Kidney glomerular epithelial cell (primary cell): ENCODE measurements at places on chromosomes 5 and 9.

- no peak for DNase-seq
Observed at GRCh38 chr9:92650296-92650695, 19.6 kb downstream of the IPPK start.

- peak; percentile 56 for DNase-seq
Observed at GRCh38 chr9:38371495-38371894, 21.0 kb upstream of the ALDH1B1 start.

DNA sequence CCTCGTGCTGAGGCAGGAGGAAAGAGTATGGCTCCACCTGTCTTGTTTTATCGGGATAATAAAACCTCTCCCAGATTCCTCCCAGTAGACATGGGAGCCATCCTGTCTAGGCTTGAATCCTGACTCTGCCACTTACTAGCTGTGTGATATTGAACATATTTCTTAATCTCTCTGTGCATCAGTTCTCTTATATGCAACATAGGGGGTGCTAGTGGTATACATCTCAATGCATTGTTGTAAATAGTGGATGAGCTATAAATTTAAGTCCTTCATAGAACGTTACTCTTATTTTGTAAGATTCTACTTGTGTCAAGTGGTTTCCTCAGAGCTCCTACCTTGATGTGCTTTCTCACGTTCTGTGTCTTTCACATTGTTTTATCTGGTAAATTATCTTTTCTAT, 417.7 kb upstream of the POU5F2 start:
- DNase-seq: no peak

- DNase-seq: peak; percentile 33
Observed at GRCh38 chr9:5608298-5609225, 20.3 kb upstream of the RIC1 start.

GRCh38 chr5:4188704-4189103, 593.1 kb downstream of the IRX1 start:
- DNase-seq: no peak

GRCh38 chr5:5042806-5043205, 97.3 kb upstream of the ADAMTS16 start:
- no peak for DNase-seq

DNA sequence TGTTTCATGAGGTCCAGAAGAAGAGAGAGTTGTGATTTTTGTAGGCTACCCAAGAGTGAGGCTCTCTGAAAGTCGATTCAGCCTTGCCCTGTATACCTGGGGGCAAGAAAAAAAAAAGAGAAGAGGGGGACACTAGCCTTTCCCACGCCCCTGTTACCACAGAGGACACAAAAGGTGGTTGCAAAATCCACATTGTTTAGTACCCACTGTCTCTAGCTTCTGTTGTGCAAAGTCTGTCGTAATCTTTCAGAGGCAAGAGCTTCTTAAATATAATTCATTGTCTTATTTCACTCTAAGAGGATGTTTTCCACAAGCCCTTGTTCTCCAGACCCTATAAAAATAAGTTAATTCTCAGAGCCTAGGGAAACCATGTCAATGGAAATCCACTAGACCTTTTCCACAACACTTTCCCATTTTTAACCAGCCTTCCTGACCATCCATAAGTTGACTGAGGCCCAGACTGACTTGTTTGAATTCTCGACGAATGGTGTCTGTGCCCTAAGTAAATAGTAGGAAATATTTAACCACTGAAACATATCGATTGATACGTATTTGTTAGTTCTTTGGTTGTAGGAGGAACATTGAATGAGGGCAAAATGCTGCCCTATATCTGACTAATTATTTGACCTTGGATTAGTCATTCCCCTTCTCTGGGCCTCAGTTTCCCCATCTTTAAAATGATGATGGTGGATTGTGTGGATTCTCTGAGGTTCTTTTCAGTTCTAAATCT, 182.7 kb downstream of the PAPPA start:
- DNase-seq: no peak

DNA sequence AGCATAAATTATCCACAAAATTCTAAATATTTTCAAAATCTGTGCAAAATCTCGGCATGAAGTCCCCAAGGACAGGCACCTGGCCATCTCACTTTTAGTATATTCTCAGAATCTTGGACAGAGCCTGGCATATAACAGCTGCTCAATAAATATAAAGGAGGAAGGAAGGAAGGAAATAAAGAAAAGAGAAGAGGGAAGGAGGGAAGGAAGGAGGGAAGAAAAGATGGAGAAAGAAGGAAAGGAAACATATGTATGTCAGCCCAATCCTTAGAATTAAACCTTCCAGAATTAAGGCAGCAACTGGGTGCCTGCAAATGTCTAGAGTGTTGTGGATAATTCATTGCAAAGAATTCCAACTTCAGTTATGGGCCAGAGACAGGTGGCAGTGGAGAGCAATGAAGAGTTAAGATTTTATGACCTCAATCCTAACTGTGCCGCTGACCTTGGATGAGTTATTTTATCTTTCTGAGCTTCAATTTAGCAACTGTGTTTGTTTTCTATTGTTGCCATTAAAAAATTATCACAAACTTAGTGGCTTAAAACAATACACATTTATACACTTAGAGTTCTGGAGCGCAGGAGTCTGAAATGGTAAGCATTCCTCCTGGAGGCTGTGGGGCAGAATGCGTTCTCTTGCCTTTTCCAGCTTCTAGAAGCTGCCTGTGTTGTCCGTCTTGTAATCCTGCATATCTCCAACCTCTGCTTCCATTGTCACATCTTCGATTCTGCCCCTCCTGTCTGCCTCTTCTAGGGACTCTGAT, 200.9 kb upstream of the MSX2 start:
- DNase-seq: no peak

GRCh38 chr9:103798620-103799019, 295.5 kb upstream of the SMC2 start:
- DNase-seq: peak; percentile 85

DNA sequence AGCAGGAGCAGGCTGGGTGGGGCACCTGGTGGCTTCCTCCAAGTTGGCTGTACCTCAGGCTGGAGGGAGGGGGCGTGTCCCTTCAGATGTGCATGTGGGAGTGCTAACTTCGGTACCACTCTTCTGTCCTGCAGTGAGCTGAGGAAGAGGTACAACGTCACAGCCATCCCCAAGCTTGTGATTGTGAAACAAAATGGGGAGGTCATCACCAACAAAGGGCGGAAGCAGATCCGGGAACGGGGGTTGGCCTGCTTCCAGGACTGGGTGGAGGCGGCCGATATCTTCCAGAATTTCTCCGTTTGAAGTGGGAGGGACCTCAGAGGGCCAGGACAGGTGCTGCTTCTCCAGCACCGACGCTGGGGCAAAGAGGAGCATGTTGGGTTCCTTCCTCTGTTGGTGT, 9.3 kb downstream of the NXNL2 start:
- no peak for DNase-seq

DNA sequence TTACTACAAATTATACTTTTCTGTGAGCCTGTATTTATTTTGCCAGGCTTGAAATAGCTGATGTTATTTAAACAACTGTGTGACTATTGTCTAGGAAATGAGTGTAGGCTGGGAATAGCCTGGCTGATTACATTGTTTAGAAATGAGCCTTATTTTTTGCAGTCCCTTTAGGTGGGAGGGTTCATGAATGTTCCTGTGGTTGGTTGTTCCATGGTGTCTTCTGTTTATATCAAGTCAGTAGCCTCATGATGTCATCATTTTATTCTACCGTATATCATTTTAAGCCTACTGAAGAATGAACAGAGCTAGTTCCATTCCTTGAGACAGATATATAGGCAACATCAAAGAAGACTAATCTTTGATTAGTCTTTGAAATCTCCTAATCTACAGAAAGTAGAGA, 53.1 kb downstream of the MAP1B start:
- peak; percentile 31 for DNase-seq

GRCh38 chr5:38060354-38060753, 198.0 kb upstream of the EGFLAM start:
- no peak for DNase-seq

DNA sequence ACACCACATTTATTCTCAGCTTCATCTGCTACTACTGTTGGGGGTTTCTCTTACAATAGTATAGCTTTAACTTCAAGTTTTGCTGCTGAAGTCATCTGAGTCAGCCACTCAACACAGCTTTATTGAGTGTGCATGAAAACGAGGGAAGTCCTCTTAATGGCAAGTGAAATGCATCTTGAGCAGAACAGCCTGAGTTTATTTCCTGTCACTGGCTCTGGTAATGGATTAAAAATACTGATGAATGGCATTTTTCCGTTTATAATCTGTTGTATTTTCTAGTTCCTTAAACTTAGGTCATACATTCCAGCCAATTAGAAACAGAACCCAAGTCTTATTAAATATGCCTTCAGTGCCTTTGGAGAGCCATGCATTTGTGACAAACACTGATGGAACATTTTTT, 238.6 kb downstream of the SLF1 start:
- DNase-seq: no peak

DNA sequence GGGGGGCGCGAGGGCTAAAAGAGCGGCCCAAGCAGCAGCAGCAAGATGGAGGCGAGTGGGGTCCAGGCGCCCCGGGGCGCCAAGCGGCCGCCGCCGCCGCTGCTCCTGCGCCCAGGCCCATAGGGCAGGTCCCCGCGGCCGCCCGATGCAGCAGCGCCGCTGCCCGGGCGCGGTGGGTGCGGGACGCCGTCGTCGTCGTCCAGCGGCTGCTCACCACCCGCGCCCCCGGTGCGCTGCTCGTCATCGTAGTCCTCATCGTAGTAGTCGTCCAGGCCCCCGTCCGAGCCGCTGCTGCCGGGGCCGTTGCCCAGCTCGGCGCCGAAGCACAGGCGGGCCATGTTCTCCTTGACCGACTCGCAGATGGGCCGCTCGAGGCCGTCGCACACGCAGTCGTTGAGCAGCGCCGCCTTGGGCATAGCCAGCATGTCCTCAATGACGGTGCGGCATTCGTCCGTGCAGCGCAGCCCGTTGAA, 1.5 kb downstream of the GAS1 start:
- peak; percentile 33 for DNase-seq

DNA sequence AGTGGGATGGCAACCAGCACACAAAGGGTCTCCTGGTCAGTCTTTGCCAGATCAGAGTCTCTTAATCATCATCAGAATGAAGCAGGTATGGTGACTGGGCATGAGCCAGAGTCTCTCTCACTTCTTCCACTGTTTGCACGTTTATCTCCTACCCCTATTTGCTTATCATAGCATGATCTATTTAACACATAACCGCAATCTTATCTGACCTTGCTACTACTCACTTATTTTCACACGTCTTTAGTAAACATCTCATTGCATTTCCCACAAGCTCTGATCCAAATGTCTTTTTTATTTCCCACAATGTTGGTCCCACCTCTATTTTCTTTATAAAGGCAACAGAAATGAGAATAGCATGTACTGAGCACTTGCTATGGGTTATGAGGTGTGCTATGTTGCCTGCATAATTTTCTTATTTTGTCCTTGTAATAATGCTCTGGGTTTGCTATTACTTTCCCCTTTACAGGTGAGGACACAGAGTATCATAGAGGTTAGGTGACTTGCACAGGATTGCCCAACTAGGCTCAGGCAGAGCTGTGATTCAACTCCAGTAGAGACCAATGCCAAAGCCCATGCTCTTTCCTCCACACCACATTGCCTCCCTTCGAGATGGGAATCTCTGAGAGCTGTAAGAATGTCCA, 39.7 kb upstream of the IL7R start:
- no peak for DNase-seq

DNA sequence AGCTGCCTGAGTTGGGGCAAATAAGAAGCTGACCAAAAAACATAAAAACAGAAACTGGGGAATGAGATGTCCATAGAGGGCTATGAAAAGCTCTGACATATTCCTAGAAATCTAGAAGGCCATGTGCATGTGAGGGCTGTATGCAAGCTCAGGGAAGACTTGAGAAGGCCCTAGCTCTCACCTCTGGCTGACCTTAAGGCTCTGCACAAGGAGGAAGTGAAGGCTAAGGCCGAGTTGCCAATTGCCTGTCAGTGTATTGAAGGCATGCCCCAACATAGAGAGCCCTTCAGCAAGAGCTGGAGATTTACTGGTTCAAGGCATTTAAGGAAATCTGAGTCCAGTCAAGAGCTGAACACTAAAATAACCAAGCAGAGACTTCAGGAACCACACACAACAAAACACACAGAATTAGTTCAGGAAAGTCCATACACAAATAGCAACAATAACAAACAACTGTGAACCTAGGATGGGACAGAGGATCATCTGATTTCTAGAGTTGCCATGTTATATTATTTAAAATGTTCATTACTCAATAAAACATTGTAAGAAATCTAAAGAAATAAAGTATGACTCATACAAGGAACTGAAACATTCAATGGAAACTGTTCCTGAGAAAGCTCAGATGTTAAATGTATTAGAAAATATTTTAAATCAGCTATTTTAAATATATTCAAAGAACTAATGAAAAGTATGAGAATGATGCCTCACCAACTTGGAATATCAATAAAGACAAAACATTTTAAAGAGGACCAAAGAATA, 161.8 kb downstream of the AUH start:
- DNase-seq: no peak

DNA sequence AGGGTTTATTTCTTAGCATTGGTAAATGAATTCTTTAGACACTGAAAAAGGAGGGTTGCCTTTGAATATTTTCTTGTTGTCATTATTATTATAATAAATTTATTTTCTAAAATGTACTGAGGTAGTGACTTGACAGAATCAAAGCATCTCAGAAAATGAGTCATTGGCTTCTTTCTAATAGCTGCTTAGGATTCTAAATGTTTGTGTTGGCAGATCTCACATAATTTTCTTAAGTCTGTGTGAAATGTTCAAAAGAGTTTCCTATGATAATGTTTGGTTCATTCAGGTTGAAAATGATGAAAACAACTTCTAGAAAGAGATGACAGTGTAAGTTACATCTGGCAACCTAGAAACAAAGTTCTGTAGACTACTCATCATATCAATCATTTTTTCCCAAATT, 69.7 kb downstream of the SH3GL2 start:
- DNase-seq: no peak

GRCh38 chr9:133979921-133980863, 11.9 kb downstream of the VAV2 start:
- peak; percentile 59 for DNase-seq

- no peak for DNase-seq
Observed at GRCh38 chr9:91332546-91333231, 29.0 kb downstream of the AUH start.

DNA sequence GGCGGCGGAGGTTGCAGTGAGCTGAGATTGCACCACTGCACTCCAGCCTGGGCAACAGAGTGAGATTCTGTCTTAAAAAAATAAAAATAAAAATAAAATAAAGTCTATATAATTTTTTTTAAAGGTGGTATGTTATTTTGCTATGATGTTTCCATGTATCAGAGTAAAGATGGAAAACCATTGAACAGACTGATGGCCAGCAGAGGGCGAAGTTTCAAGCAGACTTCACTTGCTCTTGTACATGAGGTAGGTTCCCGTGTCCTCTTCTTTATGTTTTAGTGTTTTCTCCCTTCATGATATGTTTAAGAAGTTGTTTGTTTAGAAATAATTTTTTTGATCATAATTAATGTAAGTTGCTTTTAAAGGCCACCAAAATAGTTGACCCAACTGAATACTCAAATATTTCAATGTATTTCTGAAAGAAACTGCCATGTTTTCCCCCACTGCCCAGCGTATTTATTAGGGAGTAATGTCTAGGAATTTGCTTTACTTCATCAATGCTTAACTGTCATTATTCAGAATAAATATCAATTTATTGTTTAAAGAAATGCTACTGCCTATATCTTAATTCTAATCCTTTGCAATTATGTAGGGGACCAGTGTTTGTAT, 146.4 kb downstream of the HACD4 start:
- DNase-seq: peak; percentile 58

GRCh38 chr5:147586221-147586620, 76.4 kb upstream of the DPYSL3 start:
- DNase-seq: no peak
